Lung microvascular endothelial cell (primary cell): ENCODE measurements at places on chromosomes 16 and 17.
A peak's percentile ranks its signal among the peaks of the same experiment; 100 is the strongest.

DNA sequence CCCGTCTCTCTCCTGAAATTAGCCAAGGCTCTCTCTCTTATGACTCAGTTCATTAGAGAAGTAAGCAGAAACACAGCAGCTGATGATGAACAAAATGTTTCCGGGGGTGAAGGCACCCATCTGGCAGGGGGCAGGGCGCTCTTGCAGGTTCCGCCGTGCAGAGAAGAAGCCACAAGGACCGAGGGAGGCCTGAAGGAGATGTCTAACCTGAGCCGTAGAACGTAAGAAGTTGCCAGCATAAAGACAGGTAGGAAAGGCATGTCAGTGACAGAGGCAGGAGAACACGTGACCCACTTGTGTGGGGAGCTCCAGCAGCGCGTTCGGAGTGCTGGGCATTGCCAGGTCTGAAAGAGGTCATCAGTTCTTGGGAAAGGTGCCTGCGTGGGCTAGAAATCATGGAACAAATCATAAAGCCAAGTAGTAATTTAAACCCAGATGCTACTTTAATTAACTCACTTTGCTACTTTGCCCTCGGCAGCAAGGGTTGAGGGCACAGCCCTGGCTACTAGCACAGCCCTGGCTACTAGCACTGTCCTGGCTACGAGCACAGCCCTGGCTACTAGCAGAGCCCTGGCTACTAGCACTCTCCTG, 198.6 kb downstream of the RPTOR start:
- no peak for DNase-seq

DNA sequence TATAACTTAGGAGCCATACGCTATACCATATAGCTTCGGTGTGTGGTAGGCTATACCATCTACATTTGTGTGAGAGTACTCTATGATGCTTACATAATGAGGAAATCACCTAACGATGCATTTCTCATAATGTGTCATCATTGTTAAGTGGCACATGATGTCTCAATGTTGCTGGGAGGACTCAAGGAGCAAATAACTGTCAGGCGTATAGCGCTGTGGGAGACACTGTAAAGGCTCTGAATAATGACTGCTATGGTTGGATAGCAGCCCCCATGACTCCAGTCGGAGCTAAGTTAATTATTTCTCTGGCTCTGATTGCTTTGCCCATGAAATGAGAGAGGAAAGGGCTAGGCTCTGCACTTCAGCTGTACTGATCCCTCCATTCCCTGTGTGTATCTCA, 197.2 kb downstream of the RGS9 start:
- no peak for DNase-seq

GRCh38 chr17:40562838-40563219, 2.4 kb downstream of the CCR7 start:
- no peak for DNase-seq

GRCh38 chr17:57994436-57994835, 6.4 kb upstream of the VEZF1 start:
- DNase-seq: no peak

DNA sequence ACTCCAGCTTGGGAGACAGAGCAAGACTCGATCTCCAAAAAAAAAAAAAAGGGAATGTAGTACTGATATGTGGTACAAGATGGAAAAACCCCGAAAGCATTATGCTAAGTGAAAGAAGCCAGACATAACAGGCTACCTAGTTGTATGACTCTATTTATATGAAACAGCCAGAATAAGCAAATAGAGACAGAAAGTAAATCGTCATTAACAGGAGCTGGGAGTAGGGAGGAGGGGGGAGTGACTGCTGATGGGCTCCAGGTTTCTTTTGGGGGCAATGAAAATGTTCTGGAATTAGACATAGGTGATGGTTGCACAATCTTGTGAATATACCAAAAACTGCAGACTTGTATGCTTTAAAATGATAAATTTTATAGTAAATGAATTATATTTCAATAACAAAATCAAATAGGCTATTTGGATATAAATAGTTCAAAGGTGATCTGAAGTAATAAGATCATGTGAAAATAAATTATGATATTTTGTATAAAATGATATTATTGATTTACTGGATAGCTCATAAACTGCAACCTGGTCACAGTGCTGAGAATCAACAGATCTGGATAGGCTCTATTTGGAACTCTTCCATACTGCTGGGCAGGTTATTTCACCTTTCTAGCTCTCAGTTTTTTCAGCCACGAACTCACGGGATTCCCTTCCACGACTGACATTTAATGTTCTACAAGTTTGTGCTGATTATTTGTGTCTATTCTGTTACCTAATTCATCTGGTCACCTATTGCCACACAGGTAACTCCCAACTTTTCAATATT, 27.1 kb downstream of the ZNF652 start:
- DNase-seq: no peak

GRCh38 chr16:87465306-87465705, 27.5 kb downstream of the ZCCHC14 start:
- DNase-seq: peak; percentile 60
